Renal cortex interstitium (tissue), 15 donors: ENCODE measurements at places on chromosomes 3 and 15. TPM values are rescaled to one million over a fixed set of nuclear protein-coding genes. Genes with fewer than 3 reads are reported as not detected.

GRCh38 chr3:116899253-116899652 lies 189.7 kb downstream of the TUSC7 start:
- DNase-seq: no peak

GRCh38 chr3:49358217-49358883 lies at the start of gene GPX1:
TSS of gene GPX1 (minus strand) at chr3:49358353. CDS start at chr3:49358278, 75 bp downstream.
- peak; percentile 89 for DNase-seq

GRCh38 chr15:100721758-100722550 lies 119.6 kb downstream of the ASB7 start:
- DNase-seq: no peak

DNA sequence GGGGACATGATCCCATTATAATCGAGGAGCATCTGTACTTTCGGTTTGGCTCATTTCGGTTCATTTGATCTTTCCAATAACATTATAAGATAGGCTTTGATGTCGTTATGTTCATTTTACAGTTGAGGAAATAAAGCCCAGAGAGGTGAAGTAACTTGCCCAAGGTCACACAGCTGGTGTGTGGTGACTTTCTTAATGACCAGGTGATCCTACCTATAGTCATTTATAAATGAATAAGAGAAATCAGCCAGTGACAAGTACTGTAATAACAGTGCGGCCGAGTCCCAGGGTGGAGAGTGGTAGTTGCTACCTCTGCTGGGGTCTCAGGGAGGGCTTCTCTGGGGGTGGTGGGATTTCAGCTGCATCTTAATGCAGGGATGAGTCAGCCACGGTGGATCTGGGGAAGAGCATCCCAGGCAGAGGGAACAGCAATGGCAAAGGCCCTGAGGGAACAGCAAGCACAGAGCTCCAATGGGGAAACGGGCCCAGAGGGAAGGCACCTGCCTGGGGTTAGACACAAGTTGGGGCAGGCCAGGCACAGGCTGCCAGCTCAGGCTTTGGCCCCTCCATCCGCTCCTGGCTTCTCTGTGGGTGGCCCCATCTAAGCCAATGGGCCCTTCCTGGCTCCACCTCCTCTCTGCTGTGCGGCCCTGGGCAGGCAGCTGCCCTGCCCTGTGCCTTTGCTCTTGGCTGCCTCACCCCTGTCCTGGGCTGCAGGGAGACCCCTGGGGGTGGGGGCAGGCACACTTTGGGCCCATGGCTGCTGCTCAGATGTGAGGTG lies 1.1 kb upstream of the FBLN2 start:
- no peak for DNase-seq

The HHLA2 gene
- polyA plus RNA-seq: 26.6 TPM

The PGBD4 gene
- 1.8 TPM for polyA plus RNA-seq

The ACTR8 gene
- 40.7 TPM for polyA plus RNA-seq
